Fibroblast of villous mesenchyme (primary cell): ENCODE measurements at places on chromosomes 16 and 17. TPM values are rescaled to one million over a fixed set of nuclear protein-coding genes. Genes with fewer than 3 reads are reported as not detected.

NOD2 gene
- total RNA-seq, result not detected in 2 replicates

- no peak for DNase-seq
Observed at GRCh38 chr16:29148867-29149272, 164.0 kb downstream of the LAT start.

PRKCB gene
- total RNA-seq, result under 0.01 TPM in 1 of 2 replicates, not detected in the other

- DNase-seq, result no peak
Observed at GRCh38 chr16:1057252-1057932, 15.2 kb upstream of the SSTR5 start.
